ENCODE measurements at places on chromosomes 7 and 10. TPM values are rescaled to one million over a fixed set of nuclear protein-coding genes. Genes with fewer than 3 reads are reported as not detected.
A peak's percentile ranks its signal among the peaks of the same experiment; 100 is the strongest.

The DNAH11 gene
- 6.1 TPM for total RNA-seq

The TLL2 gene
- total RNA-seq: 0.05 TPM

The HOXA2 gene
- not detected for total RNA-seq

DNA sequence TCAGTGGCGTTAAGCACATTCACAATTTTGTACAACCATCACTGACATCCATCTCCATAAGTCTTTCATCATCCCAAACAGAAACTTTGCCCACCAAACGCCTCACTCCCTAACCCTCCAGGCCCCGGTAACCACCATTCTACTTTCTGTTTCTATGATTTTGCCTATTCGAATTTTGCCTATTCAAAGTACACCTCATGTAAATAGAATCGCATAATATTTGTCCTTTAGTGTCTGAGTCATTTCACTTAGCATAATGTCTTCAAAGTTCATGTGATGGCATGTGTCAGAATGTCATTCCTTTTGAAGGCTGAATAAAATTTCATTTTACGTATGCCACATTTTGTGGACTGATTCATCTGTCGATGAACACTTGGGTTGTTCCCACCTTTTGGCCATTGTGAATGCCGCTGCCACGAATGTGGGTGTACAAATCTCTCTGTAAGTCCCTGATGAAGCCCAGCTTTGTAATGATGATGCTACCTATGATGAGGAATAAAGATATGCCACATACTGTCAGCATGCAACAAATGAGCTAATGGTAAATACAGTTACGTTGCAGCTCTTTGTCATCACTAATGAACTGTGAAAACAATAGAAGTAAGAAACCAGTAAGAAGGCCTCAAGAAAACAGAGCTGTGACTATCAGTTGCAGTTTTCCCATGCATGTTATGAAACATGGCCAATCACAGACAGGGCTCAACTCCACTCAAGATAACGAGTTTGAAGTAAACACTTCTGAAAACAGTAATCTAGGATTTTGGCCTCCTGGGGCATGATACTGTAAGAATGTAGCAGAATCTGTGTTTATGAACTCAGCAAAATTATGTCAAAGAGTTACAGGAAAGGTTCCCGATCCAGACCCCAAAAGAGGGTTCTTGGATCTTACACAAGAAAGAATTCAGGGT lies 120.0 kb downstream of the ADAM12 start:
- no peak for DNase-seq

DNA sequence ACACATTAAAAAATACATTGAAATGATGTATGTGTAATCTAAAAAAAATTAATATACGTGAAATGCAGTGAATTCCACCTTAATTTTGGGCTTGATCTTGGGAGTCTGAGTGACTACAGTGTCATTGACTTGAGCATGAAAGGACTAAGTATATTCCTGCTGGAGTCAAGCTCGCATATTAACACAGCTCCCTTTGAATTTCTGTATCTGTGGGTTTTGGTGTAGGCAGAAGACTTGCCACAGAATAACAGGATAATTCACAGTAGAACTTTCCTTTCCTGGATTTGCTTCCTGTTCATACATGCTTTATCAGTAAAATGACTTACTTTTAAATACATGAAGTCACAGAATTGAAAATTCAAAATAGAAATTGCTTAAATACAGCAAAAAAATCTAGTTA lies 55.3 kb downstream of the PPP1R9A start:
- no peak for DNase-seq

DNA sequence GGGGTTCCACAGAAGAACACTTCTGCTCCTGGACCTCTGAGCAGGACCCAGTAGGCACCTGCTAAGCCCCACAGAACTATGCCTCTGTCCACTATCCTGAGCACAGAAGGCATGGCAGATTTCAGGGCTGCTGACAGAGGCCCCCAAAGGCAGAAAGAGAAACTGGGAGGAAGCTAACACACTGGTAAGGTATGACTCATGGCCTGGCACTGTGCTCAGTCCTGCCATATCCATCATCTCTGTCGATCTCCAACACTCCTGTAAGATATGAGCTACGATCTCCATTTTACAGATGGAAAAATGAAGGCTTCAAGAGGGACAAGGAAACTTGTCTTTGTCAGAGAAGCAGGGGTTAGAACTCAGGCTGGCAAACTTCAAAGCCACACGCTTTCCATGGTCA lies 62.2 kb downstream of the GRID1 start:
- DNase-seq: peak; percentile 68

GRCh38 chr10:69629897-69630650 lies at the start of gene FAM241B:
Gene FAM241B (plus strand): TSS chr10:69630247. CDS start chr10:69631744, 1,497 bp downstream.
- peak; percentile 21 for DNase-seq
